Muscle of arm (tissue), 14 donors: ENCODE measurements at places on chromosomes 12 and 14.

DNA sequence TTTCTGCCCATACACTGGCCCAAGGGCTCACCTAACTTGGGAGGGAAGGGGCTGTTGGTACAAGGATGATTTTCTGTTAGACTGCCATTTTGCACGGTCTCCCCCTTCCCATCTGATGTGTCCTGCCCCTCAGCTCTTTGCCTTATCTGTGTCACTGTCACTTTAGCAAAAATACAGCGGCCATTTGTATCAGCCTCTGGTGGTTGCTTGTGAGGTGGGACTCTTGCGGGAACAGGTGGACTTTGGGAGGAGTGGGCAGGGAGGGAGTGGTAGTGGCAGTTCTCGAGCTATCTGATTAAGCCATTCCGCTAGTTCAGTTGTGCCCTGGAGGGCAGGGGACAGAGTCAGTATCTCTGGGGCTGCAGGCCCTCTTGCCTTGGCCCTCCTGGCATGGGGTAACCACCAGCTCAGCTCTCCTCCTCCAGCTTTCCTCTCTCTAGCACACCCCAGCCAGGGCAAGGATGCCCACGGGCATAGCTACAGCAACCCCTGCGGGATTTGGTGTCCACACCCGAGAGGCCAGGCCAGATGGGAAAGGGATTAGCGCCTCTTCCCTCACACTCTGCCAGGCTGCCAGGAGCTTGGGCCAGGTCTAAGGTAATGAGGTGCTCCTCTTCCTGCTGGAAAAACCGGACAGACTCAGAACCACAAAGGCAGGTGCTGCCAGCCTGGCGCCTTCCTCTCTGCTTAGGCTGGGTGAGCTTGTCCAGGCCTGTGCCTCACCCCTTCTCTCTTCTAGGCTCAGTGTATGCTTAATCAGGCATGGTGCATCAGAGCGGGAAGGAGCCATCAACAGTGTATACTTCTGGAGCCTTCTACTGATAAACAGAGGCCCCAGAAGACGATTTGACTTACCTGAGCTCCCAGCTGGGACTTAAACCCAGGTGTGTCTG is 8.7 kb downstream of the SLC48A1 start:
- no peak for DNase-seq

DNA sequence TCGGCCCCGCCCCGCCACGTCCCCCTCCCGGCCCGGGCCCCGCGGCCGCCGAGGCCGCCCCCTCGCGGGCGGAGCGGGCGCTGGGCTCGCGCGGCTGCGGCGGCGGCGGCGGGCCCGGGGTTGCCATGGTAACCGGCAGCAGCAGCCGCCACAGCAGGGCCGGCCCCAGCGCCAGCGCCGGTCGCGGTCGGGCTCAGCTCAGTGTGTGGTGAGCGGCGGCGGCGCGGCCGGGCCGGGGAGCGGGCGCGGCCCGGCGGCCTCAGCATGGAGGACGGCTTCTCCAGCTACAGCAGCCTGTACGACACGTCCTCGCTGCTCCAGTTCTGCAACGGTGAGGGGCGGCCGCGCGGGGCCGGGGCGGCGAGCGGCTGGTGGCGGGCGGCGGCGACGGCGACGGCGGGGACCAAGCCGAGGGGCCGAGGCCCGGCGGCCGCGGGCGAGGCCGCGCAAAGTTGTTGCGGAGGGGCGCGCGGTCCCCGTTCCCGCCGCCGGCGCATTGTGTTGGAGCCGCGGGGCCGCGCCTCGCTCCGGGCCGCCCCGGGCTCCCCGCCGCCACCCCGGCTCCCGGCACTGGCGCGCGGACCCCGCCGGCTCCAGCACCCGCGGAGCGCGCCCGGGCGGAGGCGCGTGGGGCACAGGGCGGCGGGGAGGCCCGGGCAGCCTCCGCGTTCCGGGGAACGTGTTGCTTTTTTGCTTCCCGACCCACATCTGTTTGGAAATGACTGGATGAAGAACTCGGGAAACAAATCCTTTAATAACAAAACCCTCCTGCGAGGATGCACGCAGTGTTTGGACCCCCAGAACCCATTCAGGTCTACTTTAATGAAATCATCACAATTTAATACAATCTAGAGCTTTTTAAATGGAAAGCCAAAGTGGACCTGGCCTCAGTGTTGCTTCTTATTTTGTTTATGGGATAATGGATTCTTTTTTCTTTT is at the start of gene EML1:
Gene EML1 (plus strand): TSS at position 201 of the 938 bp plus-strand sequence. CDS start 64 bp downstream, at position 265.
- DNase-seq: peak; percentile 73

DNA sequence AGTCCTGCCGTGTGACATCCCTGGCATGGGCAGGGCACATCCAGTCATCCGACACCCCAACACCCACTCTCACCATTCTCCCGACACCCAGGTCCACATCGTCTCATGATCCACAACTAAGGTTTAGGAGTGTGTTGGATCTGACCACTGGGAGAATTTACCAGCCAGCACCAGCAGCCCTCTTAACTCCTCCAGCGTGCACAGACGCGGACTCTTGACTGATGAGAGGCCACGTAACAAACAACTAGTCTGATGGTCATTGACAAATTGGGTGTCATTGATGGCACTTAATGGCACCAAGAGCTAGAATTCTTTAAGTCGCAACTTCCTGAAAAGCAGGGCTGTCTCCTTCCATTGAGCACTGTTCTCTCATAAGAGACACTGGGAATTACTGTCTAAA is 203.0 kb upstream of the SFSWAP start:
- no peak for DNase-seq

DNA sequence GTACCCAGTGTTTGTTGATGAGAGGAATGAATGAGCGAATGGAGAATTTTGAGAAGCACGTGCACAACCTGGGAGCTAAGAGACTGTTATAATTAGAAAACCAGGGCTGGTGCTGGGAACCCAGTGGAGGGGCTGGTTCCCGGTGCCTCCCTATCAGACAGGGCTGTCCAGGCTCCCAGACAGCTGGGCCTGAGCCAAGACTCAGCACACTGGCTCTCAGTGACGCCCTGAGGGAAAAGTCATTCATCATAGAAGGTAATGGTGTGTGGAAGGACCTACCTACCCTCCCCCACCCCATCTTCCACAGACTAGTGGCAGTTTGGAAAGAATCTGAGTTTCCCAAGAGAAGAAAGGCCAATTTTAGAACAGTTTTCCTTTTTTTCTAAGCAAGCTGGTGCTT is 34.7 kb downstream of the KCNA5 start:
- no peak for DNase-seq

- no peak for DNase-seq
Measured at GRCh38 chr12:64600164-64600561, 10.1 kb upstream of the RASSF3 start.

GRCh38 chr12:124646385-124647230 is 79.2 kb upstream of the NCOR2 start:
- DNase-seq: no peak

DNA sequence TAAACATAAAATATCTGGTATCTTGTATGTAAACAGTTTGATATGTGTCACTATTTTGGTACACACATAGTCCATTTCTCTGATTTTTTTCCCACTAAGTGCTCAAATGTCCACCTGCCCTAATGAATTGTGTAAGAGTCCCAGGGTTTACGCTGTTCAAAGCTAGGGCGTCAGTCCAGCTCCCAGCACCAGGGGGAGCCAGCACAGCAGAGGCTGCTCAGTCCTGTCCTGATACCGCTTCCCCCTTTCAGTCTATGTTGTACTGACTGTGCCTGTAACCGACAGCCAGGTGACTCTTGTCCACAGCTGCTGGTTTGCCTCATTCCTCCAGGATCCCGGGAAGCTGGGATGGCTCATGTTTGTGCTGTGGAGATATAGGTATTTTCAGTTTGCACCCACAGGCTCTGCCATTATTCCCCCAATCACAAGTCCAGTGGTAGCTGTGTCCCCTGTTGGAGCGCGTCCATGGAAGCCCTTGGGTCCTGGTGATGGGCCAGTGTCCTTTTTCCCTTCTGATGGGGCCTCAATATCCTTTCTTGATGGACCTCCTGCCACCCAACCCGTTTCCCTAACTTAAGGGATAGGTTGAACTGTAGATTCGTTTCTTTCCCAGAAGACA is 242.0 kb downstream of the NEDD1 start:
- DNase-seq: peak; percentile 17

GRCh38 chr12:57550641-57551549 is 1.1 kb downstream of the KIF5A start:
- DNase-seq: no peak

DNA sequence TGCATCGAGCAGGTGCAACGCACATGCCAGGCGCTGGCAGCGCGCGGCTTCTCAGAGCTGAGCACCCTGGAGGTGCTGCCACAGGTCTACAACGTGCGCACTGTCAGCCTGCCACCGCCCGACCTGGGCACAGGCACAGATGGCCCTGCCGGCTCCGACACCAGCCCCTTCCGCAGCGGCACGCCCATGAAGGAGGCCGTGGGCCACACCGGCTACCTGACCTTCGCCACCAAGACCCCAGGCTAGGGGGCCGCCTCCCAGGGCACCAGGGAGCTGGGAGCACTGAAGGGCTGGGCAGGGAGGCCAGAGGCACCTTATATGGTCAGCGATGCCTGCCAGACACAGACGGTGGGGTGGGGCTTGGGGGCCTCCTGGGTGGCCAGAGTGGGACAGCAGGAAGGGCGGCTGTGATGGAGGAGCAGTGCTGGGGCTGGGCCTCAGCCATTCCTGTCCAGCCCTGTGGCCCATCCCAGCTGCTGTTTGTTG is 5.6 kb downstream of the TRMT61A start:
- DNase-seq: no peak

DNA sequence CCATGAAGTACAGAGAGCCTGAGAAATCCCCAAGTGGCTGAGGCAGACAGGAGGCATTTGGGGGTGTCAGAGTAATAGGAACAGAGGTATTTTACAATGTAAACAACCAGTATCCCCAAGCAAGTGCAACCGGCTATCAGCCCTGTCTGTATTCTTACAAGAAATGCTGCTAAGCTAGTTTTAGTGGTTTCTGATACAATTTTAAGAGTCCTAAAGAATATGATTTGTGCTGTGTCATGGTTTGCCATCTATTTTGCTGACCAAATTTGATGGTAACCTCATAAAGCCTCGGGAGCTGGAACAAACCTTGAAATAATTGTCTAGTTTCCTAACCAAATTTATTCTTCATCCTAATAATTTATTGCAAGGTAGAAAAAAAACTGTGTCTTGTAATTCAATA is 46.7 kb upstream of the EGLN3 start:
- DNase-seq: no peak
